Karpas-422 (cell line): ENCODE measurements at places on chromosomes 13 and 19. TPM values are rescaled to one million over a fixed set of nuclear protein-coding genes. Genes with fewer than 3 reads are reported as not detected.

DDA1 gene
- total RNA-seq, result 24.4 and 33.0 TPM in 2 replicates

TGDS gene
- 15.5 and 26.2 TPM in 2 replicates for total RNA-seq

FBXO17 gene
- total RNA-seq, result not detected in 2 replicates

ACP7 gene
- total RNA-seq, result not detected in 2 replicates

ARRDC5 gene
- total RNA-seq, result not detected in 2 replicates

LYPD3 gene
- not detected in 2 replicates for total RNA-seq

GAPDHS gene
- total RNA-seq, result not detected in 2 replicates

FAM124A gene
- not detected in 2 replicates for total RNA-seq

MAB21L1 gene
- total RNA-seq, result 7.1 and 9.9 TPM in 2 replicates

C13orf42 gene
- total RNA-seq, result not detected in 2 replicates

MAST1 gene
- 0.48 and 3.3 TPM in 2 replicates for total RNA-seq

RNF113B gene
- total RNA-seq, result not detected in 2 replicates

CASP14 gene
- not detected in 2 replicates for total RNA-seq

HPN gene
- total RNA-seq, result 0.11 TPM in 1 of 2 replicates, not detected in the other

SKA3 gene
- total RNA-seq, result 6.3 and 34.2 TPM in 2 replicates

DNA sequence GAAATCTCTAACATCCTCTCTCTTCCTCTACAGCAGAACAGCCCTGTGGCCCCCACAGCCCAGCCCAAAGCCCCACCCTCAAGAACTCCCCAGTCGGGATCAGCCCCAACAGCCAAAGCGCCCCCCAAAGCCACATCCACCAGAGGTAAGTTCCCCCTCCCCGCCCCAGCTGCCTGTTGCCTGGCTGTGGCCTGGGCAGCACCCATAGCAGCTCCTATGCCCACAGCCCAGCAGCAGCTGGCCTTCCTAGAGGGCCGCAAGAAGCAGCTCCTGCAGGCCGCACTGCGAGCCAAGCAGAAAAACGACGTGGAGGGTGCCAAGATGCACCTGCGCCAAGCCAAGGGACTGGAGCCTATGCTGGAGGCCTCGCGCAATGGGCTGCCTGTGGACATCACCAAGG is 14.5 kb downstream of the CC2D1A start:
- no peak for DNase-seq
- H3K36me3 ChIP-seq, result peaks cover 34% of the 10 kb centered on the region

DNA sequence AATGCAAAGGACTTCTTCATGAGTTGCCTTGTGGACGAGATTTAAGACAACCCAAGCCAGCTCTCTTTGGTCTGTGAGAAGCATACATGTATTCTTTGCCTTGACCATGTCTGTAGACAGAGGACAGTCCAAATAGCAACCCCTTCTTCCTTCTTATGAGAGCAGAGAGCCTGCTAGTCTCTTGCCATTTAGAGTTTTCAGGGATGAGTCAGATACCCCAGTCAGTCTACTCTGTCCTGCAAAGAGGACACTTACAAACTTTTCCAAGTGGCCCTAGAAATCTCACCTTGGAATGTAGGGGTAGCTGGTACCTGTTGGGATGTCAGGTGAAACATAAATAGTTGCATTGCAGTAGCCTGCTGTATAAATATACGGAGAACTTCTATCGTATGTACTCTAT is 36.7 kb downstream of the DNAJC3 start:
- H3K4me1 ChIP-seq, result peaks cover under 1% of the 10 kb centered on the region; the same call in 1 of the 2 replicates
- no peak for DNase-seq
- H3K4me3 ChIP-seq, result no peak overlapping the region
- peaks cover 30% of the 10 kb centered on the region; the same call in 1 of the 2 replicates for H3K36me3 ChIP-seq

DNA sequence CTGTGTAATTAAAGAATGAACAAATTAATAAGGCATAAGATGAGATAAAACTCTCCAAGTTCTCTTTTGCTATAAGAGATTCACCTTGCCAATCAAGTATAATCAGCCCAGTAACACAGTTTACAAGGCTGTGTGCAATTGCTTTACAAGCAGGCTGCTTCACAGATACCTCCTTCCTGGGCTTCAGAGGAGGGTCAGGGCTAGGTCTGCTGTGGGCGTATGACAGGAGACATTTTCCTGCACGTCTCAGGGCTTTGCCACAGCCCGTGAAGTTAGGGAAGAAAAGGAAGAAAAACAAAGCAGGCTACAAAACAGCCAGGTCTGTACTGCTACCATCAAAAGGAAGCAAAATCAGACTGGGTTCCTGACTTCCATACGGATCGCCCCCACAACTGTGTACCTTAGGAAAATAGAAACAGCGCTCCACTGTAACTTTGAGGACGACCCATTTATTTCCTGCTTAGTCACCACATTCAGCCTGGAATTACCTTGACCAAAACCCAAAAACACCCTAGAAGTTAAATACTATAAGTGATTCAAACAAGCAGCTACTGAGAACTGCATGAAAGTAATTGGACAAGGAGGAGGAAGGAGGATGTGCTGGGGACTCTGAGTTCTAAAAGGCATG is 12.4 kb downstream of the EFNB2 start:
- H3K27me3 ChIP-seq, result no peaks in the 10 kb centered on the region
- DNase-seq, result no peak
- H3K4me1 ChIP-seq, result no peaks in the 10 kb centered on the region
- H3K4me3 ChIP-seq, result no peak overlapping the region

DNA sequence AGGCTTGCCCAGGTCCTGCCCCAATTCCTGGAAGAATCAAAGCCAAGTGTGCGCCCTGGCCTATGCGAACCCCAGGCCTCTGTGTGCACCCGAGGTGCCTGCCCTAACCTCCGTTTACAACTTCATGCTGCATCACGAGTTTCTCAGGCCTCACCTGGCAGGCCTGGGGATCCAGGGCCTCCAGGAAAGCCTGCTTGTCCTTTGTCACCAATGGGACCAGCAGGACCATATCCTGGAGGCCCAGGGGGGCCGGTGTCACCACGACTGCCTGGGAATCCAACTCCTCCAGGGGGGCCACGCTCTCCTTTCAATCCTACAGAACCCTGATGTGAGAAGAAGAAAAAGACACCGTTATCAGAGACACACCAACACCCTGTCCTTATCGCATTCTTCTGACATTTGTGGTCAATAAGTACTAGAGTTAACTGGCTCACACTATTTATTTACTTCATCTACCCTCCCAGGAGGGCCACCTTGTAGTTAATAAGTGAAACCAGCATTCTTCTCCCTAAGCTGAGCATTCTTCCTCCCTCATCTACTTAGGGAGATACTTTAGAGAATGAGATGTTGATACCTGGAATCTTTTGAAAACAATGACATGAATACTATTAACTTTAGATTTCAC is 120.6 kb downstream of the COL4A1 start:
- H3K27ac ChIP-seq, result no peak overlapping the region
- H3K27me3 ChIP-seq, result no peaks in the 10 kb centered on the region
- DNase-seq, result no peak
- H3K36me3 ChIP-seq, result no peaks in the 10 kb centered on the region

DNA sequence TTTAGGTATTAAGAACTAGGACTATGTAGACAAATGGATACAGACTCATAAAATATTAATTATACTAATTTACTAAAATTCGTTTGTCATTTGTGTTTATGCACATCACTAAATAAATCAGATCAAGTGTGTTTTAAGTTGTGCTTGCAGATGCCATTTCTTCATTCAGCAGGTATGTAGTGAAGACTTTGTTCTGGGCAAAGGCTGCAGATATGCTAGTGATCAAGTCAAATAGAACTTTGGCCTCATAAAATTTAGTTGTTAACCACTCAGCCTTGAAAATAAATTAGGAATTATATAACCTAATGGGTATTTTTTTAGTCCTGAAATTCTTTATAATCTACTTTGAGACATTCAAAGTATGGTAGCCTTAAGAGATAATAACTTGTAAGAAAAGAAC is 80.4 kb upstream of the TRPC4 start:
- H3K27ac ChIP-seq, result no peak overlapping the region
- H3K36me3 ChIP-seq, result no peaks in the 10 kb centered on the region
- H3K4me3 ChIP-seq, result no peak overlapping the region
- no peak for DNase-seq
- H3K27me3 ChIP-seq, result no peaks in the 10 kb centered on the region

- no peaks in the 10 kb centered on the region for H3K36me3 ChIP-seq
- DNase-seq, result no peak
- no peaks in the 10 kb centered on the region for H3K4me1 ChIP-seq
- H3K27ac ChIP-seq, result no peak overlapping the region
- no peaks in the 10 kb centered on the region for H3K27me3 ChIP-seq
These were observed 240.3 kb downstream of the SHISA2 start for GRCh38 chr13:25811506-25811905.

GRCh38 chr19:7982103-7982502 is 23.3 kb downstream of the ELAVL1 start:
- H3K4me3 ChIP-seq, result no peak overlapping the region
- peaks cover 14% of the 10 kb centered on the region for H3K36me3 ChIP-seq

- H3K4me3 ChIP-seq, result no peak overlapping the region
- H3K27me3 ChIP-seq, result no peaks in the 10 kb centered on the region
- no peak overlapping the region for H3K27ac ChIP-seq
- H3K4me1 ChIP-seq, result no peaks in the 10 kb centered on the region
- no peaks in the 10 kb centered on the region for H3K36me3 ChIP-seq
These were observed 133.2 kb downstream of the FRY start for GRCh38 chr13:32164622-32165268.

- H3K27ac ChIP-seq, result no peak overlapping the region
- no peaks in the 10 kb centered on the region for H3K36me3 ChIP-seq
- no peaks in the 10 kb centered on the region for H3K27me3 ChIP-seq
- no peaks in the 10 kb centered on the region for H3K4me1 ChIP-seq
- no peak for DNase-seq
These were observed 81.8 kb upstream of the RUBCNL start for GRCh38 chr13:46468570-46469463.

GRCh38 chr13:77513719-77514335 is 21.7 kb upstream of the SCEL start:
- no peak overlapping the region for H3K27ac ChIP-seq
- H3K27me3 ChIP-seq, result no peaks in the 10 kb centered on the region
- DNase-seq, result peak; percentile 55
- no peak overlapping the region for H3K4me3 ChIP-seq

GRCh38 chr19:1206864-1207450 is 1.4 kb downstream of the STK11 start:
- H3K27ac ChIP-seq, result peak overlapping the region; percentile 64
- no peaks in the 10 kb centered on the region for H3K27me3 ChIP-seq
- peaks cover 12% of the 10 kb centered on the region for H3K4me1 ChIP-seq
- peak; percentile 76 for DNase-seq
- peak overlapping the region; percentile 68 for H3K4me3 ChIP-seq

GRCh38 chr13:20001366-20002190 is 43.1 kb downstream of the ZMYM2 start:
- H3K4me3 ChIP-seq, result no peak overlapping the region
- H3K27ac ChIP-seq, result no peak overlapping the region
- no peaks in the 10 kb centered on the region for H3K27me3 ChIP-seq
- no peaks in the 10 kb centered on the region for H3K4me1 ChIP-seq
- DNase-seq, result no peak

- H3K36me3 ChIP-seq, result no peaks in the 10 kb centered on the region
- no peak overlapping the region for H3K27ac ChIP-seq
- H3K4me3 ChIP-seq, result peak overlapping the region; percentile 51; the same call in 1 of the 2 replicates
- DNase-seq, result peak; percentile 72
These were observed 9.8 kb upstream of the ARRDC2 start for GRCh38 chr19:17997969-17998826.

DNA sequence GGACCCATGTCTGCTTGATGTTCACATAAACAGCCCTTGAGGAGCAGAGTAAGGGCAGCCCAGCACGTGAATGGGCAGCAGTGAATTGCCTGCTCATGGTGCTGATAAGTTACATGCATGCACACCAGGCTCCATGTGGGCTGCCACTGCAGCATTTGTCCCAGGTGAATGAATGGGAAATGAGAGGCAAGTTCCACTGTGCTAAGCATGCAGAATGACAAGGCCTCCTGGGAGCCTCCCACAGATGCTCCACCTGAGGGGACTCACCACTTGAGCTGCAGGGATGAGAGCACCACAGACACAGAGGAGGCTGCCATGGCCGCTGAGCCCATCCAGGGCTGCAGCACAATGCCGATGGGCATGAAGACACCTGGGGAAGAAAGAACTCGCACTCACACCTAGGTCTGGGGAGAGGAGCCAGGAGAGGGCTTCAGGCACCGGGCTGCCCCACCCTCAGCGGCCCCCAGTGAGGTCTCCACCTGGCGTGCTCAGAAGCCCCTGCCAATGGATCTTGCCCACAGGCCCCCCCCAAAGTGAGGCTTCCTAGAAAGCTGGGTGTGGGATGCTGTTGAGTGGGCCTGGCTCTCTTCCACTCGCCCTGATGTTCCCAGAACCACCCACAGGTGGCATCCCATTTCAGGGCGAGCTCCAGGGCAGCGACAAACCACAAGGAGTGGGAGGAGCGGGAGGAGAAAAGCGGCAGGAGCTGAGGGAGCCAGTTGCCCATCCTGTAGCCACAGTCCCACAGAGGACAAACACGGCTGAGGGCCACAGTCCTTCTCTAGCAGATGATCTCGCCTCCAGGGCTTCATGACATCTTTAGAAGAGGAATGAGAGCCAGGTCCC is 73.8 kb downstream of the CCDC70 start:
- no peaks in the 10 kb centered on the region for H3K4me1 ChIP-seq
- no peak overlapping the region for H3K4me3 ChIP-seq
- H3K27me3 ChIP-seq, result no peaks in the 10 kb centered on the region
- H3K36me3 ChIP-seq, result no peaks in the 10 kb centered on the region

DNA sequence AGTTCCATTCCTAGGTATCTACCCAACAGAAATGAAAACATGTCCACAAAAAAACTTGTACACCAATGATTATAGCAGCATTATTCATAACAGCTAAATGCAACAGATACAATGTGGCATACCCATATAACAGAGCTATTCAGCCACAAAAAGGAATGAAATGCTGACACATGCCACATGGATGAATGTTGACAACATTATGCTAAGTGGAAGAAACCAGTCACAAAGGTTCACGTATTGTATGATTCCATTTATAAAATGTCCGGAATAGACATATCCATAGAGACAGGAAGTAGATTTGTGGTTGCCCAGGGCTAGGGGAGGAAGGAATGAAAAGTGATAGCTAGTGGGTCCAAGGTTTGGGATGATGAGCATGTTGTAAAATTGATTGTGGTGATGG is 10.8 kb downstream of the CRYL1 start:
- H3K27me3 ChIP-seq, result no peaks in the 10 kb centered on the region
- H3K4me3 ChIP-seq, result no peak overlapping the region
- no peak for DNase-seq
- H3K4me1 ChIP-seq, result no peaks in the 10 kb centered on the region

GRCh38 chr13:47407808-47408207 is 511.0 kb upstream of the HTR2A start:
- H3K36me3 ChIP-seq, result no peaks in the 10 kb centered on the region
- H3K27me3 ChIP-seq, result no peaks in the 10 kb centered on the region; the same call in 1 of the 2 replicates
- H3K27ac ChIP-seq, result no peak overlapping the region

DNA sequence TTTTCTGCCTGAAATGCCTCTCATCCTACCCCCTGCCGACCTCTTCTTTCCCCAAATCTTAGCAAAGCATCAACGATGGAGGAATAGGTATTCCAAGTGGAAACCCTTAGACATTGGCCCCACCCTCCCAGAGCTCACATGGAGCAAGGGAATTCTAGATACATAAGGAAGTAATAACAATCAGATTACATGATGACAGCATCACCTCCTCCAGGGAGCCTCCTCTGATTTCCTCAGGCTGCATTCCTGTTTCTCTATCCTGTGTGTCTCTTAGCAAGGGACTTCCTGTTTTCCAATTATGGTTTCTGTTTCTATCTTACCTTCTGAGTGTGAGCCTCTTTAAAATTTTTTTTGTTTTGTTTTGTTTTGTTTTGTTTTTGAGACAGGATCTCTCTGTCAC is 246.6 kb downstream of the TSHZ3 start:
- no peak overlapping the region for H3K4me3 ChIP-seq
- no peak overlapping the region for H3K27ac ChIP-seq
- no peaks in the 10 kb centered on the region for H3K27me3 ChIP-seq
- DNase-seq, result no peak
- H3K36me3 ChIP-seq, result no peaks in the 10 kb centered on the region
- H3K4me1 ChIP-seq, result no peaks in the 10 kb centered on the region
